Activated T-helper 1 cell treated with anti-CD3 and anti-CD28 coated beads, Interleukin-2, amount 50 U/mL, for 16 hours (primary cell): ENCODE measurements at places on chromosomes 2 and 18.

- DNase-seq, result no peak
Observed at GRCh38 chr18:39389800-39390379, 1824.3 kb upstream of the CELF4 start.

DNA sequence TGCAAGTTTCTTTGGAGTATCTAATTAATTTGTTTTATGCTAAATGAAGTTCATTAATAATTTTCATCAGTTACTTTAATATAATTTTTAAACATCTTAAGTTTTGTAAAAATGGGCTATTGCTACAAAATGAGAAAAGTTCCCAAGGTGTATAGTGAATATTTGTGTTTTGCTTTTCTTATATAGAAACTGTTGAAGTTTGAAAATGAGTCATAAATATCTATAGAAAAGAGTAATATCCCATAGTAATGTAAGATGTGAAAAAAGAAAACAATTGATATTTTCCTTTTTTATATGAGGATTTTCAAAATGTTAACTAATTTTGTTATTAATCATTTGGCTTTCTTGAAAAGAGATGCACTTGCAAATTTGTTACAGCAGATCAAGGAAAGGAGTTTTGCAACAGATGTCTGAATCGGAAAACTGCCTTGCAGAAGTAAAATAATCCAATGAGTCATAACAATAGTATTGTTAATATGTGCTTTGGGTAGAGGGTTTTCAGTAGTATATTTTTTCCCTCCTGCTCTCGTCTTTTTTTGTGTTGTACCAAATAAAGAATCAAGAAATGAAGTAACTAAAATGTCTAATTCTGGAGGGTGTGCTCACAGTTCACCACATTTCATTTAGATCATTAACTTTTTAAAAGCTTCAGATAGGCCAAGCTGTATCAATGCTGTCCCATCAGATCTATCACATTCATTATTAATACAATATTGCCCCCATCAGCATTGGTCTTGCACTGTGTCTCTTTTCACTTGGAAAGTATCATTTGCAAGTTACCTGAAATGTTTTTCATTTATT, 15.5 kb downstream of the DUSP19 start:
- no peak for DNase-seq

- no peak for DNase-seq
Observed at GRCh38 chr18:77167251-77167650, 34.7 kb upstream of the MBP start.

DNA sequence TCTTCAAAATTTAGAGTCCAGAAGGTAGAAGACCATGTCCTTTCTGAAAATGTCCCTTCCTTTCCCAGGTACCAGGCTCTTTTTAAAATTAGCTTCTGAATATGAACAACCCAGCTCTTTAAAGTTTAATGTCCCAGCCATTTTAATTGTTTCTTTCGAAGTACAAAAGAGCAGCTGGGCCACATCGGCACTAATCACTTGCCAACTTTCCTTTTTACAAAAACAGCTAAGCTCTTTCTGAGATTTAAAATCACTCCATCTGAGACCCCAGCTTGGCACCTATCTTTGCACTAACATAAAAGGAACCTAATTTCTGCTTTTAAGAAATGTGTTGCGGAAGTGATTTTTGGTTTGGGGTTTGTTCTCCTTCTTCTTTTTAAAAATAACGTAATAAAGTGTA, 2.6 kb downstream of the BOD1L2 start:
- no peak for DNase-seq

GRCh38 chr2:167331636-167332232, 443.5 kb downstream of the XIRP2 start:
- DNase-seq, result no peak

DNA sequence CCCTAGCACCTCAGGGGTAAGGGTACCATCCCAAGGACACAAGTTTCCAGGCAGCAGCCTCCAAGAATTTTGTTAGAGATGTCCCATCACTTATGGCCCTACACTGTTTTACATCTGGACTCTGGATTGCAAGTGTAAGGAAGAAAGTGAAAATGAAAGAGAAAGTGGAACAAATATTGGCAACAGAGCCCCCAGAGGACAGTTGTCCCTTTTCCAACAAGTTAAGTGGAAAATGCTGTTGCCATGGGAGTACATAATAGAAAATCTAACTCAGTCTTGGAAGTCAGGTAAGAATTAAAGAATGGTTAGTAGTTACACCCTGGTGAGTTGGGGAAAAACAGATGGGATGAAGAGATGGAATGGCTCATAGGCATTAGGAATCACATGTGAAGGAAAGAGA, 50.6 kb downstream of the TTC21B start:
- DNase-seq, result no peak

DNA sequence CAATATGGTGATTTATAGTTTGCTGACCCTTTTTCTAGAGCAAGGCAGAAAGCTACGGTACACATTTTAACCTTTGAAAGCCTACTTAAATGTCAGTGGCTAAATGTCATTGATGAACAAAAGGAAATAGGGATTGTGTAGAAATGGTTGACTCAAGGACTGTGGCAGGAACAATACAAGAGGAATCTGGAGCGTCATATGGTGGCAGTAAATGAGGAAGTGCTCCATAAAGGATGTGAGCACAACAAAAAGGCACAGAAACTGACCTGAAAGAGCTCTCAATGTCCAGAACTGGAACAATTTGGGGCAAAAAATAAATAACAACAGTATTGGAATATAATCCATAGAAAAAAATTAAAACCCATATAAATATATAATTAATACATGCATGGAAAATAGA, 443.9 kb upstream of the VRK2 start:
- DNase-seq, result no peak

DNA sequence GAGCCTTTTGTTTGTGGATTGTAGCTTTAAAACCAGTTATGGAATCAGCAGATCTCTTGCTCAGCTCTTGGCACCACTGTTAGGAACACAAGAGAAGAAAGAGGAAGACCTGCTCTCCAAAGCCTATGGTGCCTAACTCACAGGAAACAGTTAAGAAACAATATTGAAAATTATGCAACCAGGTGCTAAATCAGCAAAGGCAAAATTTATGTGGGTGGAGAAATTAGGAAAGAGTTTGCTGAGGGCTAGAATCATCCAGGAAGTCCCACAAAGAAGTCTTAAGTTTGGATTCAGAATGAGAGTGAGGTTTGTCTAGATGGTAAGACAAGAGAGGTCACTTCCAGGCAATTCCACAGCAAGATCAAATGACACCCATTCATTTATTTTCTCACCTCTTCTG, 49.4 kb downstream of the AOX1 start:
- no peak for DNase-seq

- DNase-seq, result no peak
Observed at GRCh38 chr2:109208951-109209335, 79.9 kb downstream of the SH3RF3 start.

- DNase-seq, result no peak
Observed at GRCh38 chr2:152099367-152100050, 665 bp upstream of the CACNB4 start.

GRCh38 chr2:50956886-50957285, 75.0 kb downstream of the NRXN1 start:
- no peak for DNase-seq

DNA sequence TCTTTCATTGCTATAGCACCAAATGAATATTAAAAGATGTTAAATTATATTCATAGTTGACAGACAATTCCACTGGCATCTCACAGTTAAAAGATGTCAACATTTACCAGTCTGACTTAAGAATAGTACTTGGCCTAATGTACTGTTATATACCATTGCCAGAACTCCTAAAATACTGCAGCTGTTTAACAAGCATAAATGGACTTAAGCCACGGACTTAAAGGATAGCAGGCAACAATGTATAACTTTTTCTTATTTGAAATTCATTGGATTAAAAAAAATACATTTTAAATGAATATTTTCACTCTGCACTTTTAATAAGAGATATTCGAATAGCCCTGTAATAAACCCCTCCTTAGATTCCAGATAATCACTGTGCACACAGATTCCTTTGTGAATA, 3.8 kb downstream of the TCF4 start:
- DNase-seq, result no peak

GRCh38 chr2:88658326-88658725, 31.1 kb upstream of the EIF2AK3 start:
- DNase-seq, result no peak

DNA sequence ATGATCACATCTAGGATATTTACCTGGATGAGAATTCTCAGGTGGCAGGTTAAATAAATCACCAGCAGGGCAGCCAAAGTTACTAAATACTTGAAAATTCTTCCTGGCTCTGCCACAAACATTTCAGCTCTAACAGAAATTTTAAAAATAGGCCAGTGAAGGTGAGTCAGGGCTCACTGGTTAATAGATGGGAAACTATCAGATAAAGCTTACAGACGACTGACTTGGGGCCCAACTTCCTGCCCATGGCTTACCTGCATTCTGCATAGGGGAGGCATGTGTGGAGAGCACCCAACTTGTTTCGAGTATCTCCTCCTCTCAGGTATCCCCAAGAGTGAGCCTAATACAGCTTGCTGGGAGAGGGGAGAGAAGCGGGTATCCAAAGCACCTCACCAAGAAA, 57.8 kb downstream of the SPRED2 start:
- DNase-seq, result no peak

- DNase-seq, result peak; percentile 17
Observed at GRCh38 chr2:28348149-28348567, 44.5 kb upstream of the FOSL2 start.

GRCh38 chr2:10238991-10239485, 63.7 kb upstream of the HPCAL1 start:
- no peak for DNase-seq

- no peak for DNase-seq
Observed at GRCh38 chr18:579238-579637, 942 bp upstream of the CETN1 start.

- no peak for DNase-seq
Observed at GRCh38 chr2:84526562-84526961, 10.3 kb downstream of the DNAH6 start.

DNA sequence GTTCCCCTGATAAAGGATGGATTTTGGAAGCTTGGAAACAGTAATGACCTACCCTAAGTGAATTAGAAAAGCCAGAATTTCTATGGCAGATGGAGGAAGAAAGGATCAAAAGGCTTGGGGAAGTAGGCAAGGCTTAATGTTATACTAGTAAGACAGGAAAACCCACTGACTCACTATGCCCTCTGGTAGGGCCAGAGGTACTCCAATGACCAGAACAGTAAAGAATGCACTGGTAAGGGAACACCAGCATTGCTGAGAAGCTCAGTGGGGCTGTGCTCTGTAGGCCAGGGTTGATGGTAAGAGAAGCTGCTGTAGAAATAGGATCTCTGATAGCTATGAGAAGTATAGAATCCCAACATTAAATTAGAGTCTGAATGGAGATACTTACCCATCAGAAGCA, 126.4 kb downstream of the GFPT1 start:
- DNase-seq, result no peak

- no peak for DNase-seq
Observed at GRCh38 chr2:10500601-10501361, 52.7 kb upstream of the ODC1 start.

GRCh38 chr18:79942786-79943607, 8.5 kb downstream of the SLC66A2 start:
- no peak for DNase-seq

DNA sequence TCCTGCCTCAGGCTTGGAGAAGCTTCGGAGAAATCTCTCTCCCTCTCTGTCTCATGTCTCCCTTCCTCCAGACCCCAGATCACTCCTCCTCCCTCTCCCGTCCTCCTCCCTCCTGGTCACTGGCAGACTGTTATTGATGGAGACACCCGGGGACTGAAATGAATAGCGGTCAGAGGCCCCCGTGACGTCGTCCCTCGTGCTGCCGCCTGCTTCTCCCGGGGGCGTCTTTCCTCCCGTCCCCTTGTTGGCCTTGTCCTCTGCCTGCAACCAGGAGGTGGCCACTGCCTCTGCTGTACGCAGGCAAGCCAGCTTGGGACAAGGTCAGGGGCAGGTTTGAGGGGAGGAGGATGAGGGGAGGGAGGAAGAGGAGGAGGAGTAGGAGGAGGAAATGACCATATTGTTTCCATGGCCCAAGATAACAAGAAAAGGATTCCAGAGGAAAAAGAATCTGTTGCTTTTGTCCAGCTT, 78.2 kb downstream of the CELF4 start:
- DNase-seq, result no peak

DNA sequence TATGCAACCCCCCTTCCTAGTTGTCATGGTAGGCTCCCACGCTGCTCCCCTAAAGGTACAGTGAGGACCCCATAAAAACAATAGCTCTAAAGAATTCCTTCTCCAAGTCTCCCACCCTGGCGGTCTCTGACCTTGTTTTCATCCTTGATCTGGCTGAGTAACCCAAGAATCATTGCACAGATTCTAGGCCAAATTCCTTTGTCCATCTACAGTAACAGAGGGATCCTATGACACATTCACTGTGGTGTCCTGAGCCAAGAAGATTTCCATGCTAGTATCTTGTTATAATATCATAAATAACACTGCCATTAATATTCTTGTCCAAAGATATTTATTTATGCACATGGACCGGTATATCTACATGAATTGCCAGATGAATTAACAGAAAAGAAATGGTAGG, 240.2 kb downstream of the CYP26B1 start:
- DNase-seq, result no peak

DNA sequence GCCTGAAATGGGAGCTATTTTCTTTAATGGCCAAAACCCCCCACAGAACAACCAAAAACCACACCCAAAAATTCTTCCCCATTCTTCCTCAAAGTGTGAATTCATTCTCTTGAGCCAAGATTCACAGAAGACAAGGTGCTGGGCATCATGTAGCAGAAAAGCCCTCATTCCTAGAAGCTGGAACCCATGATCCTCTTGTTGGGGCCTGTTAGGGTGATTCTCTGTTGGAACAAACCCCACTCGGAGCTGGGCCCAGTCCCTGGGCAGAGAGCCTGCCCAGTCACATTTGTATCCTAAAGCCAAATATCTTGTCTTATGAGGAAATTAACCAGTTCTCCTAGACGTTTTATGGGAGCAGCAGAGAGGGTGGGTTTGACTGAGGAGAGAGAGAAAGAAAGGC, 22.8 kb upstream of the VPS4B start:
- no peak for DNase-seq

DNA sequence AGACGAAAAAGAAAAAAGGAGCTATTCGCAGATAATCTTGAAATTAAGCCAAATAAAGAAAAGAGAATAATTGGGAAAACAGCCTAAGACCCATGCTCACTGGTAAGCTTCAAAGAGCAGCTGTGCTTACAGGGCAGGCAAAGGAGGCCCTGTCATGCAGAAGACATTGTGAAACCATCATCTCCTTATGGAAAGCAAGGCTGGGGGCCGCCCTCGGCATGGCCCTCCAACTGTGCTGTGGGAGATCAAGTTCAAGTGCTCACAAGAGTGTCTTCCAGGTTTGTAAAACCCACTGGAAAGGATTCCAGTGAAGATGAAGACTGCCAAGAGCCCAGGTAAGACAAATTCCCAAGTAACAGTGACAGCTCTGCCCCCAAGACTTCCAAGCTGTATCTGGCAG, 32.2 kb downstream of the ACVR1 start:
- DNase-seq, result no peak

- DNase-seq, result no peak
Observed at GRCh38 chr2:222738312-222738711, 66.9 kb downstream of the MOGAT1 start.

- DNase-seq, result no peak
Observed at GRCh38 chr18:13185675-13186198, 32.8 kb upstream of the LDLRAD4 start.

- DNase-seq, result no peak
Observed at GRCh38 chr2:139078376-139078775, 298.2 kb upstream of the NXPH2 start.
